ENCODE measurements at places on chromosomes 4 and X.

- no peak for DNase-seq
Measured at GRCh38 chr4:140693562-140693961, 62.6 kb downstream of the TBC1D9 start.

GRCh38 chr4:96827086-96827485 lies 987.2 kb downstream of the PDHA2 start:
- no peak for DNase-seq

DNA sequence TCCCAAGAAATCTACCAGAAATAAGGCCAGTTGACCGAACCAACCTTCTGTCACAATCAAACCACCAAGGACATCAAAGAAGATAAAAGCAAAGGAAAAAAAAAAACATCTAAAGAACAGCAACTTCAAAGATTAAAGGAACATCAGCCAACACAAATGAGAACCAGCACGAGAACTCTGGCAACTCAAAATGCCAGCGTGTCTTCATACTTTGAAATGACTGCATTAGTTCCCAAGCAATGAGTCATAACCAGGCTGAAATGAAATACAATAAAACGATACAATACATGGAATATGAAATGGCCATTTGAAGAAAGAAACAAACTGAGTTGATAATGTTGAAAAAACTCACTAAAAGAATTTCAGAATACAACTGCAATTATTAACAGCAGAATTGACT lies 611.6 kb upstream of the GRIA3 start:
- DNase-seq: no peak

DNA sequence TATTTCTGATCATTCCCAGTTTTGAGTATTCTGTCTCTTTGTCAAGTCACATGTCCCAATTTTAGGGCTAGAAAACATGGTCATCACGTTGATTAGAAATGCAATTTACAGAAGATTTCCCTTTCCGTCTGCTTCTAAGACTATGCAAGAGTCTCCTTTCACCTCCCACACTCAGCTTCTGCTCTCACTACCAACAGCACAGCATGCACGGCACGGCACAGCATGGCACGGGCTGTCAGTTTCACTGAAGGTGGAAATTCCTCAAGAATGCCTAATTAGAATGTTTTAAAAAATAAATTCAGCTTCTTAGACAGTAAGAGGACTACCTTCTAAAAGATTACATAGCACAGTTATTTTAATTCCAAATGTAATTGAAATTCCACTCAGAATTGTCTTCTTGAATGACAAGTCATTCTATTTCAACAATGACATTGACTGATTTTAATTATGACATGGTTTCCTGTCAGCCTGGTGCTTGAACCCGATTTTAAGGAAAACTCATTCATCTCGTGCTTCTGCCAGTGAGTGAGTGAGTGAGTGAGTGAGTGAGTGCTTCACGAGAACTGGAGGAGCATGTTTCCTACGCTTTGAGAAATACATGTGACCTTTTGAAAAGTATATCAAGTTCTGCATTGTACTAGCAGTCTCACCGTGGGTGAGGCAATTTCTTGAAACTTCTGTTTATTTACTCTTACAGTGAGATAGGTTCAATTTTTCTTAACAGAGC lies 124.8 kb upstream of the SORBS2 start:
- DNase-seq: no peak
